ENCODE measurements at places on chromosomes 5 and 9.

- no peak for DNase-seq
Observed at GRCh38 chr9:71146511-71146910, 25.1 kb upstream of the TRPM3 start.

GRCh38 chr5:28414619-28415018, 1376.2 kb upstream of the CDH9 start:
- no peak for DNase-seq

DNA sequence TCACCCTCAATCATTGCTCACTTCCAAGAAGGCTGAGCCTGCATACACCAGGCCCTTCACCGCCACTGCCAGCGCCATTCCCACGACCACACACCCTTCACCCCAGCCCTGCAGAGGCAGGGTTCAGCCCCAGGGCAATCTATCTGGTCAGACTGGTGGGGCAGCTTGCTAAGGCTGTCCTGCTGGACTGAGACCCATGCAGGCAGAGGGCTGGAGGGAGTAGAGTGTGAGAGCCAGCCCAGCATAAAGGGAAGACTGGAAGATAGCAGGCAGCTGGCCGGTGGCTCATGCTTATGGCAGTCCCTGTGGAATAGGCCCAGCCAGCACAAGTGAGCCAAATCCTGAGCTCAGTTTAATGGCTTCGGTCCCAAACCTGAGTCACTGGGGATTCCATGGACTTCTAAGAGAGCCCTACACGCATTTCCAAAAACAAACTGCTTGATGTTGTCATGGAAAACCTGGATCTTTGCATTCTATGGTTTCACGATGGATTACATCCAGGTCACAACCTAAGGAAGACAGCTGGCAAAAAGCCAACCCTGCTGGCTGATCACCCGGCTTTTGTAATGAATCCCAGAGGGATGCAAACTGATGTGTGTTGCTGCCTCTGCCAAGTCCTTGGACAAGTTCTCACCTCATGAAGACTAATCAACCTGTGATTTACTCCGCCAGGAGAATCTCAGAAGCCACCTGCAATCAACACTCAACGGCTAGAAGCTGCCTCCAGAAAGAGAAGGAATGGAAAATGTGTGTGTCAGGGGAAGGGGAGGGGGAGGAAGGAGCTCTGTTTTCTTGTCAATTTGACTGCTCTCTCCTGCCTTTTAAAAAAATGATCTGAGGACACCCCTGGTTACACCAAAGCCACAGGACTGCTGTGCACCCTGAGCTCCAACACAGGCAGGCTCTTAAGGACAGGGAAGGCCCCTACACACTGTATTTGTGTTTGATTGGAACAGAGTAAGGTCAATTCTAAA, 143.6 kb downstream of the LHFPL2 start:
- DNase-seq = no peak

GRCh38 chr5:101687349-101687985, 608.6 kb downstream of the SLCO4C1 start:
- no peak for DNase-seq

- DNase-seq = no peak
Observed at GRCh38 chr9:22237497-22238363, 208.9 kb upstream of the DMRTA1 start.

All from activated T-helper 9 cell treated with anti-CD3 and anti-CD28 coated beads, Interleukin-2, amount 50 U/mL, for 16 hours (primary cell).